ENCODE measurements at places on chromosomes 12 and 14. TPM values are rescaled to one million over a fixed set of nuclear protein-coding genes. Genes with fewer than 3 reads are reported as not detected.

GRCh38 chr14:100035700-100036099 is 29.5 kb upstream of the EVL start:
- DNase-seq = no peak

DNA sequence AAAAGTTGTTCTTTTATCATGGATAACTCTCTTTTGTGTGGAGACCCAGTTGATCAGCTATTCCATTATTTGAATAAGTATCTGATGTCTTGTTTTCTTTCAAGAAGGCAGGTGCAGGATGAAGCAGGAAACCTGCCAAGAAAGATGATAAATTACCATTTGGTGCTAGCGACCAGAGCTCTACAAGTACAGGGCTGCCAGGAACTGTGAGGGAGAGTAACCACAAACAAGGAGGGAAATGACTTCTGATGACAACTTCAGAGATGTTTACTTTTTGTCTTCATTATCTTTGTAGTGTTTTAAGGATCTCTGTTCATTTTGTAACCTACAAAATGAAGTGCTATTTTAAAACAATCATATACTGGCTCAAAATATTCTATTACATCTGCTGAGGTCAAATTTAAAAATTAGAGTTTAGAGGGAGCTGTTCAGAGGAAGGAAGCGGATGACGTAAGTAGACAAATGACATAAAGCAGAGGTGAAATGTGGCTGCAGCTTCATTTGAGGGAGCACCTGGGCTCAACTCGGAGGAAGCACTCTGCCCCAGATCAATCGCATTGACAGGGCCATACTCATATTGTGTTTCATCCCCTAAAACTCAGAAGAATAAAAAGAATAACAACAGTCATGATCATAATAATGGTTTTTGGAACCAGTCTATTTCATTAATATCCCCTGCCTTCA is 226.8 kb downstream of the C12orf42 start:
- no peak for DNase-seq

DNA sequence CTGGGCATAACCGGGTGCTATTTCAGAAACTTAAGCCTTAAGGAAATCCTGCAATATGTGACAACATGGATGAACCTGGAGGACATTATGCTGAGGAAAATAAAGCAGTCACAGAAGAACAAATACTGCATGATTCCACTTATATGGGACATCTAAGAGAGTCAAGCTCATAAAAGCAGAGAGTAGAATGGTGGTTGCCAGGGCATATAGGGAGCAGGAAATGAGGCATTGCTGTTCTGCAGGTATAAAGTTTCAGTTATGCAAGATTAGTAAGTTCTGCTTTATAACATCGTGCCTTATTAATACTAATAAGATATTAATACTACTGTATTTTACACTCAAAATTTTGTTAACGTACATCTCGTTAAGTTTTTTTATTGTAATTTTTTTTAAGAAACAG is 124.2 kb upstream of the ATF1 start:
- no peak for DNase-seq

DNA sequence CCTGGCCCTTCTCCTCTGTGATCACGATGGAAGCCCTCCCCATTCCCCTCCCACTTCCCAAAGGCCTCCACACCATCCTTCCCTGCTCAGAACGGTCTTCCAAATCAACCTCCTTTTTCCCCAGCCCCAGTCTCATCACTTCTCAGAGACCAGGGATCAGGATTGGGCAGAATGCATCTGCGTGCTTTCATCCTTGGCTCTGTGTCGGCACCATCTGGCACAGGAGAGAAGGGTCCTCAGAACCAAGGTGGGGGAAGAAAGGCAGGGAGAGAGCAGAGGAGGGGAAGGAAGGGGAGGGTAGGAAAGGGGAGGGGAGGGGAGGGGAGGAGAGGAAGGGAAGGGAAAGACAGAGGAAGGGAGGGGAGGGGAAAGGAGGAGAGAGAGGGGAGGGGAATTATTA is 52.4 kb upstream of the FICD start:
- DNase-seq = no peak

- DNase-seq = no peak
These were observed 10.6 kb upstream of the CLEC12A start for GRCh38 chr12:9960590-9960989.

- DNase-seq = no peak
These were observed 2.1 kb upstream of the B4GALNT3 start for GRCh38 chr12:457676-458075.

DNA sequence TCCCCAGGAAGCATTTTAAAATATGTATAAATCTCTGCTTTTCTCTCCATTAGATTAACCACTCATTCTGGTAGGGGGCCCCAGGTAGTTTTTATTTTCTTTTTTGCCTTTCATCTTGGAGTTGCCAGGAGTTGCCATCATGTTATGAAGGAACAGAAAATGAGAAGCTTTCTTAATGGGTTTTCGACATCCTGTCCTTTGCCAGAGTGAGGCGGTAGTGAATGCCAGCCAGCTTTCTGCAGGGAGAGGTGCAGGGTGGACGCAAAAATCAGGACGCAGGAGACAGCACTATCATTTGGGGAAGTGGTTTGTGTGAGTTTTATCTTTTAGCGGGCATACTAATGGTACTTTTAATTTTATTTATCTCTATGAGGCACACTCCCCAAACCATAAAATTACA is 1.7 kb downstream of the RASSF8 start:
- no peak for DNase-seq

DNA sequence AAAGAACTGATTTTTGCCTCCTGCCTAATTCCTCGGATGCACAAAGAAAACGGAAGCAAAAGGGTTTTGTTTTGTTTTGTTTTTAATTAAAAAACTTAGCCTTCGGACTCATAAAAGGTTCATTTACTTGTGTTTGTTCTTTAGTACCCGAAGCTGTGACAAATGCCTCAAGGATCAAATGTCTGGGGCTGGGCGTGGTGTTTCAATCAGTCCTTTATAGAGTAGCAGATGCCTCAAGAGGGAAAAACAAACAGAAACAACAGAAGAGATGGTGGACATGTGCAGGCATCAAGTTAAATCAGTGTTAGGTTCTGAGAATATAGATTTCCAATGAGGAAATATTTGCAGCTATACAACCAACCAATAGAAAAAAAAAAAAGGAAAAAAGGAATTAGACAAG is 1.6 kb upstream of the WIF1 start:
- DNase-seq = no peak

DNA sequence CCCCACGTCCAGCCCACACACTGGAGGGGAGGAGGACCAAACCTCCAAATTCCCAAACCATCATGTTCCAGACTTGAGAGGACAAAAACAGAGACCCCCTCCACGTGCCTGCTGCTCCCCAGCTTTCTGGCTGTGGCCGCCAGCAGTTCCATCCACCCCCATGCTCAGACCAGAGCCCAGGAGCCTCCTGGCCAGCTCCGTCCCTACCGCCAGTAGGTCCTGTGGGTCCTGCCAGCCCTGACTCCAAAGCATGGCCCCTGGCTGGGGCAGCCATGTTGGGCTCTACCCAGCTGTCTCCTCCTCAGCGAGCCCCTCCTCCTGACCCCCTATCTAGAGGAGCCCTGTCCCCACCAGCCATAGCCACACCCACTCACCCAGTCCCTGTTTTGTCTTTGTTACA is 227.3 kb upstream of the RTL1 start:
- no peak for DNase-seq

DNA sequence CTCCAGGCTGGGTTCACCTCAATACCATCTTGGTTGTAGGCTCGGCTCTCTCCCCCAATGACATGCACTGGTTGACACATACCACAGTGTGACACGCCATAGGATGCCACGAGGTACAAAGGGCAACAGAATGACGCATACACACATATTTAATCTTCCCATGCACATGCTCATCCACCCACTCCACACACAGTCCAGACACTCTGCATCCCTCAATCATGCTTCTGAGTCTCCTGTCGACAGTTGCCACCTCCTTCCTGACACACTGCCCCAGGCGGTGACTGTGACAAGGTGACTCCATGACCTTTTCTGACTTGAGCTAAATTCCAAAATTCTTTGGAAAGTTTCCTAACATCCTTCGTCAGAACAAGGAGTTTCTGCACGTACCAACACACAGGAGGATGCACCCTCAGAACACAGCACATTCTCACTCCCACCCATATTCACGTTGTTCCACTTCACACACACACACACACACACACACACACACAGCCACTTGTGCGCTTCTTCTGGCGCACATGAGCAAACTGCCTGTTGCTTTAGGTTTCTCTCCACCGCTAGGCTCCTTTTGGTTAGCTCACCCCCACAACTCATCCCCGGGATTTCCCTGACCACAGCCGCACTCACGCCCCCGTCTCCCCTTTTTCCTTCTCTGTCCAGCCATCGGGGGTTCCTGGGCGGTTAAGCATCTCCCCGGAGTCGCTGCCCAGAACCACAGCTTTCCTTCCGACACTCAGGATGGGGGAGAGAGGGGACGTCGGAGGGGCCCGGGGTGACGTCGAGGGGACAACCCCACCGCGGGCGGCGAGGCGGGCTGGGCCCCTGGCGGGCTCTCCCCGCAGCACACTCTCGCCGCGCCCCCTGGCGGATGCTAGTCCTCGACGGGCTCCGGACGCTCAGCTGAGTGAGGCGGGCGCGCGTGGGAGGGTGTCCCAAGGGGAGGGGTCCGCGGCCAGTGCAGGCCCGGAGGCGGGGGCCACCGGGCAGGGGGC is 536 bp upstream of the WNT1 start:
- DNase-seq = no peak

DNA sequence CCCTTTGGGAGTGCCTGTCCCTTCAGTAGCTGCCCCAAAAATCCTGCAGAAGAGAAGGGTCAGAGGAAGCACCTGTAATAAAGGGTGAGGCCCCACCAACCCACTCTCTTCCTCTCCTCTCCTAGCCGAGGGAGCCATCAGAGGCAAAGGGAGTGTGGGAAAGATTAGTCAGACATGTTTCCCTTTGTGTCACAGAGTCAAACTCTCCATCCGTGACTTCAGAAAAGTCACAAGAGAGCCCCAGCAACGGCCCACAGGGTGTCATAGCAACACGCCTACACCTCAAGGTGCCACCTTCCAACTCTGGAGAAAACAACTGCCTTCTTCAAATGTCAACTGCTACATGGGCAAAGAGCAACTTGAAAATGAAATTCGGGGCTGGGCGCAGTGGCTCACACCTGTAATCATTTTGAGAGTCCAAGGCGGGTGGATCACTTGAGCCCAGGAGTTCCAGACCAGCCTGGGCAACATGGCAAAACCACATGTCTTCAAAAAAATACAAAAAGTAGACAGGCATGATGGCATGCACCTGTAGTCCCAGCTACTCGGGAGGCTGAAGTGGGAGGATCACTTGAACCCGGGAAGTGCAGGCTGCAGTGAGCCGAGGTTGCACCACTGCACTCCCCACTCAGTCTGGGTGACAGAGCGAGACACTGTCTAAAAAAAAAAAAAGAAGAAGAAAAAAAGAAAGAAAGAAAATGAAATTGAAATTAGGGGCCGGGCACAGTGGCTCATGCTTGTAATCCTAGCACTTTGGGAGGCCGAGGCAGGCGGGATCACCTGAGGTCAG is 17.7 kb upstream of the CD27 start:
- no peak for DNase-seq

DNA sequence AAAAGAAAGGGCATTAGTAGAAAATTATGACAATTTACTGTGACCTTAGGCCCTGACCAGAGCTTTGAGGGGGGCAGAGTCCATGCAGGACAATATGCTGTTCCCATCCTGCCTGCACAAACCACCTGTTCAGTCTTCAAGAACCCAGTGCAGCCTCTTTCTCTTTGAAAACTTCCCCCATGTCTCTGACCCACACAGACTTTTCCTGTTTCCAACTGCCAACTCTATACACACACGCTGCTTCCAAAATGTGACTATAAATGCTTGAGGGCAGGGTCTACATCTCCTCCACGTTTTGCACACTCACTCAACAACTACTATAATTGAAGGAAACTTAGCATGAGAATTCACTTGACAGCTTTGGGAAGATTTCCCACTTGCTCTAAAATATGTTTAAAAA is 36.6 kb upstream of the SYCP3 start:
- DNase-seq = no peak

- DNase-seq = no peak
These were observed 7.4 kb downstream of the COX14 start for GRCh38 chr12:50119387-50119786.

GRCh38 chr12:5163661-5164060 is 120.0 kb downstream of the KCNA5 start:
- DNase-seq = no peak

GRCh38 chr12:11894890-11895289 is 175.8 kb upstream of the BCL2L14 start:
- no peak for DNase-seq

The ST8SIA1 gene
- 0.46 TPM for polyA plus RNA-seq

The AQP5 gene
- polyA plus RNA-seq = not detected

The PTPRO gene
- 0.14 TPM for polyA plus RNA-seq

The CD69 gene
- not detected for polyA plus RNA-seq

The CSRP2 gene
- 76.5 TPM for polyA plus RNA-seq

The CEBPE gene
- polyA plus RNA-seq = not detected

The OVCH1 gene
- polyA plus RNA-seq = not detected

The HOTAIR gene
- polyA plus RNA-seq = 2.5 TPM

The PLBD1 gene
- 13.4 TPM for polyA plus RNA-seq
